Adipose tissue (tissue), 3 donors: ENCODE measurements at places on chromosomes 4 and X. TPM values are rescaled to one million over a fixed set of nuclear protein-coding genes. Genes with fewer than 3 reads are reported as not detected.

FAM47A gene
- polyA plus RNA-seq = not detected

NAA11 gene
- not detected for polyA plus RNA-seq

CACNA1F gene
- polyA plus RNA-seq = 0.10 TPM

PPBP gene
- polyA plus RNA-seq = not detected

TEX13D gene
- polyA plus RNA-seq = not detected

MFAP3L gene
- 0.82 TPM for polyA plus RNA-seq

RBM3 gene
- polyA plus RNA-seq = 121 TPM

FGFR3 gene
- polyA plus RNA-seq = 2.8 TPM

ERAS gene
- polyA plus RNA-seq = not detected

LONRF3 gene
- 6.8 TPM for polyA plus RNA-seq

ASMT gene
- polyA plus RNA-seq = 0.07 TPM

ETDB gene
- polyA plus RNA-seq = not detected

NPNT gene
- 3.2 TPM for polyA plus RNA-seq

FGFBP2 gene
- polyA plus RNA-seq = 27.4 TPM

TMEM255A gene
- polyA plus RNA-seq = 0.18 TPM
